ENCODE measurements at places on chromosomes 12 and 14. TPM values are rescaled to one million over a fixed set of nuclear protein-coding genes. Genes with fewer than 3 reads are reported as not detected.

DNA sequence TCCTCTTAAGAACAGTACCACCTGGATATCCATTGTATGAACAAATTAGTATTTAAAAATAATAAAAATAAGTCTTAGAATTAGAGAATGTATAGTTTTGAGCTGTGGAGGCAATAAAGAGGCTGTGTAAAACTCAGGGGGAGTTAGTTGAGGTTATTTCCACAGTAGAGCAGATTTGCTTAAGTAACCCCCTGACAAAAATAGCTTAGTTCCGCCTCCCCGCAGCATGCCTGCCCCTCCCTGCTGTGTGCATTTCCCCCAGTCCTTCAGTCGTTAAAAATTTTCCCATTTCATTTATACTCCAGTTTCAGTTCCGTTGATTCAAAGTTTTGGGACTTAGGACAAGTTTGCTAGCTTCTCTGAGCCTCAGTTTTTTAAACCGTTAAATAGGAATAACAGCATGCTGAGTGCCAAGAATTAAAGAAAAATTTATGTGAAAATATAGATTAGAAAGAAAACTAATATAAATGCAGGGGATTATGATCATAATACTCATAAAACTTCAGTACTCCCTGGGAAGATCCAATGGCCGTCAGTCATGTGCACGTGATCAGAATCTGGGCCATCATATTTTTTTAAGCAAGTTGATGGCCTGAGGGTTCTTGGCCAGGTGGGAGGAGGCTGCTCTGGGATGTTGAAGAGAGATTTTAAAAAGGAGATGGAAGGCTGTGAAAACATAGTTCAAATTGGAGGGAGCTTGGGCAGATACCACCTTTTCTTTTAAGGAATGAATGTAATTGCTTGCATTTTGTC lies 14.5 kb upstream of the SLC38A2 start:
- DNase-seq, result peak; percentile 74

GRCh38 chr12:107287436-107288413 lies 194.4 kb upstream of the CRY1 start:
- DNase-seq, result no peak

DNA sequence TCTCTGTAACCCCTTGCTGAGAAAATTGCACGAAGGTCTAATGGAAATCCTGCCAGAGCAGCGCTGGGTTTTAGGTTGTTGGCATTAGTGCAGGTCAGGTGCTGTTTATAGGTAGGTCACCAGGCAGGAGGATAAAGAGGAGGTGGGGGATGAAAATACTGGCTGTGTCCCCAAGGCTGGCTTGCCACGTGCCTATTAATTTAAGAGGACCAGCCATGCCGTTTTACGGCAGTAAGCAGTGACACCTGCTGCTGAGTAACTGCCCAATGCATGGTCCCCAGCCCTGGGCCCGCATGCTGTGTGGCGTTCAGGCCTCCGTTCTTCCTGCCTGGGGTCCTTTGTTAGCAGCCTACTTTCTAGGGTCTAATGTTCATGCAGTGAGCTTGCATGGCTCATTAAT lies 67.2 kb downstream of the WDR20 start:
- DNase-seq, result no peak

- DNase-seq, result no peak
These were observed 40.6 kb downstream of the SLC15A4 start for GRCh38 chr12:128783129-128783574.

DNA sequence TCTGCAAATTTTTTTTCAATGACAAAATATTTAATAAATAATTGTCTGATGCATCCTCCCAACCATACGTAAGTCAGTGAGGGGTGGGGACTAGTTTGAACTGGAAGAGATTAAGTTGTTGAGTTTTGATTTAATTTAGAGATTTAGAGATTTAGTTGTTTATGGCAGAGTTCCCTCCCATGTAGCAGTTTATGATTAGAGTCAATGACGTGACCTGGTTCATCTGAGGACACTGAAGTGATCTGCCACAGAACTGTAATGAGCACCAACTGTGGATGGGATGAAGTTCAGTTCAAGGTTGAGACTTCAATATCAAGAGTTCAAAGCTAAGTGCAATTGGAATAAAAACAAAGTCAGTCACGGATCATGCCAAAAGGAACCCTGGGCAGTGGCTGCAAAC lies 609.3 kb downstream of the NOVA1 start:
- no peak for DNase-seq

- no peak for DNase-seq
These were observed 10.2 kb upstream of the PAH start for GRCh38 chr12:102927220-102927619.

DNA sequence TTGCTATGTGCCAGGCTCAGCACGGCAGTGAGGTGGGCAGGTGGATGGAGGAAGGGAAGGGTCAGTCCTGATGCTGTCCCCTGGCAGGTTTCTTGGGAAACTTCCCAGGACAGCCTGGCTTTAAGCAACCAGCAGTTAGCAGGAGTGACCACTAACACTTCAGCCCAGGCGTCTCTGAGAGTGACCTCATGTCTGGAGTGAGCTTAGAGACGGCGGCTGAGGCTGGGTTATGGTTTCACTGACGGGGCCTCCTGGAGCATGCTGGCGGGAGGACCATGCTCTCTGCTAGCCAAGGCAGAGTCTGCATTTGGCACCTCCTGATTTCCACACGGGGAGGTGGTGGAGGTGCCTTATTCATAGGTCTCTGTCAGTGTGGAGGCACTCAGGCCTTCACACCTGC lies 2.5 kb downstream of the HHIPL1 start:
- DNase-seq, result no peak

GRCh38 chr12:13088496-13088895 lies 15.0 kb downstream of the GSG1 start:
- DNase-seq, result no peak

The PLA2G1B gene
- total RNA-seq, result 0.91 TPM

The NGB gene
- total RNA-seq, result not detected

The SLC39A5 gene
- total RNA-seq, result not detected

The TTC7B gene
- total RNA-seq, result 57.4 TPM

The PTCSC3 gene
- not detected for total RNA-seq

The LRRC10 gene
- not detected for total RNA-seq

The PRH1 gene
- 18.4 TPM for total RNA-seq

The SLC6A15 gene
- total RNA-seq, result 0.55 TPM
